Endothelial cell (in vitro differentiated cells): ENCODE measurements at places on chromosomes 16 and 17. TPM values are rescaled to one million over a fixed set of nuclear protein-coding genes. Genes with fewer than 3 reads are reported as not detected.

DNA sequence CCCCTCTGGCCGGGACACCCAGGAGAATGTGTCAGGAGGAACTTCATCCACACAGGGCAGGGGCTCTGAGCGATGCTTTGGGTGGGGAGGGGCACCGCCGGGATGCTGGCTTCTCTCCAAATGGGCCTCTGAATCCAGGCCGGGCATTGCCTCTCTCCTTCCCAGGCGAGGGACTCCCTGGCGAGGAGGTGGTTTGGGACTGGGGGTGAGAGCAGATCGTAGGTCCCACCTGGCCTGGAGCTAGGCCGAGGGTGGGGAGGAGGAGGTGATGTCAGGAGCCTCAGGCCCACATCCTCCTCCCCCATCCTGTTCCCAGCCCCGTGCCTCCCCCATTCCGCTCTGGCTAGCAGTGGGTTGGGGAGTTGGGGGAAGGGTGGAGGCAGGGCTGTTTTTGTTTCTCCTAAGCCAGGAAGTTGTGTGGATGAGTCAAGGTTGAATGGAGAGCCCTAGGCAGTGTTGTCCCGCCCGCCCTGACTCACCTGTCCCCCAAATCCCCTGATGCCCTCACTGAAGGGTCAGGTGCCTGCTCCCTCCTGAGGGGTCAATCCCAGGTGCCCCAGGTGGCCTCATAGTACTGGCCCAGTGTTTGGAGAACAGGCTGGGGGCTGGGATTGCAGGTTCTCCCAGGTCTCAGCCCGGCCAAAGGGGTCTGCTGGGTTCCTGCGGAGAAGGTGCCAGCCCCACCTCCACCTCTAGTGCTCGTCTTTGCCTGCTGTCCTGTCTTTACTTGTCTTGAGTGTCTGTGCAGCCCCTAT is 2.8 kb downstream of the GRB7 start:
- no peak overlapping the region for H3K4me3 ChIP-seq
- H3K36me3 ChIP-seq: no peaks in the 10 kb centered on the region
- no peak overlapping the region for H3K27ac ChIP-seq

DNA sequence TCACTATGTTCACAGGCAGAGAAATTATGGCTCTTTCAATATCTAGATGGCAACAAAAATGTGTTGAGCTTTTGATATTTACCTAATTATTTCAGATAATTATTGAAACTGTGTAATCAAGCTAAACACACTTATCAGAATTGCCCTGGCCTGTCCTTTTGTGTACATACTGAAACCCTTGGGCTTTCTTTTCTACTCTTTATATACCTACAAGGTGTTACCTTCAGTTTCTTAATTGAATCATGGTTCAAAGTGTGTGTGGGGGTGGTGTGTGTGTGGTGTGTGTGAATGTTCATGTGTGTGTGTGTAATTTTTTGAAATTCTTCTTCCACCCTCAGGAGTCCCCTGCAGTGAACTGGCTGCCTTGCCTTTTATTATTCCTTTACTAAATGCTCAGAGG is 506.8 kb upstream of the SOX9 start:
- no peak overlapping the region for H3K27ac ChIP-seq
- H3K4me3 ChIP-seq: no peak overlapping the region
- no peaks in the 10 kb centered on the region for H3K27me3 ChIP-seq
- DNase-seq: no peak
- H3K36me3 ChIP-seq: peaks cover 3% of the 10 kb centered on the region

DNA sequence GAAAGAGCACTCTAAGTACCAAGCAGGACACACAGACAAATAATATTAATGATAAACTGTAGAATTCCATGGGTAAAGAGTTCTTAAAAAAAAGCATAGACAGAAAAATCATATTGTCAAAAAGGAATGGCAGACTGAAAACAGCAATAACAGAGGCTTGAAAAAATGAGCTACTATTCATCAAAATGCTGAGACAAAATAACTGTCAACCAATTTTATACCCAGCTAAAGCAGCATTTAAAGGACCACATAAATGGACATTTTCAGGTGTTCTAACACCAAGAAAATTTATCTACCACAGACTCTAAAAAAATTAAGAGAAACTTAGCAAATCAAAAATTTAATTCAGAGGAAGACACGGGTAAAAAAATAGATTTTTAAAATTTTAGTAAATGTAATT is 119.1 kb downstream of the DYNLRB2 start:
- no peak overlapping the region for H3K27ac ChIP-seq
- H3K4me3 ChIP-seq: no peak overlapping the region
- DNase-seq: no peak
- H3K36me3 ChIP-seq: peaks cover 19% of the 10 kb centered on the region
- H3K27me3 ChIP-seq: no peaks in the 10 kb centered on the region
- H3K4me1 ChIP-seq: peaks cover 11% of the 10 kb centered on the region

GRCh38 chr17:337453-337852 is 15.2 kb downstream of the RPH3AL start:
- no peaks in the 10 kb centered on the region for H3K36me3 ChIP-seq
- H3K4me1 ChIP-seq: peaks cover 2% of the 10 kb centered on the region
- H3K27ac ChIP-seq: peak overlapping the region; percentile 24
- no peak overlapping the region for H3K4me3 ChIP-seq
- DNase-seq: no peak
- H3K27me3 ChIP-seq: peaks cover 6% of the 10 kb centered on the region

- H3K4me3 ChIP-seq: no peak overlapping the region
- peaks cover 3% of the 10 kb centered on the region for H3K36me3 ChIP-seq
- no peaks in the 10 kb centered on the region for H3K27me3 ChIP-seq
- no peak overlapping the region for H3K27ac ChIP-seq
- H3K4me1 ChIP-seq: no peaks in the 10 kb centered on the region
Measured at GRCh38 chr16:64352246-64352645, 769.6 kb downstream of the CDH11 start.

GRCh38 chr17:30391534-30391933 is 12.8 kb downstream of the CPD start:
- DNase-seq: no peak
- no peaks in the 10 kb centered on the region for H3K27me3 ChIP-seq
- no peak overlapping the region for H3K27ac ChIP-seq
- H3K4me1 ChIP-seq: peaks cover 20% of the 10 kb centered on the region
- no peak overlapping the region for H3K4me3 ChIP-seq

- H3K27ac ChIP-seq: no peak overlapping the region
- H3K27me3 ChIP-seq: peaks cover 8% of the 10 kb centered on the region
- no peak overlapping the region for H3K4me3 ChIP-seq
- H3K36me3 ChIP-seq: no peaks in the 10 kb centered on the region
- peaks cover 14% of the 10 kb centered on the region for H3K4me1 ChIP-seq
- no peak for DNase-seq
Measured at GRCh38 chr17:1755252-1755826, 6.5 kb upstream of the SERPINF1 start.

- H3K36me3 ChIP-seq: no peaks in the 10 kb centered on the region
- H3K4me1 ChIP-seq: no peaks in the 10 kb centered on the region
- H3K27me3 ChIP-seq: peaks cover 3% of the 10 kb centered on the region
- no peak for DNase-seq
- H3K27ac ChIP-seq: no peak overlapping the region
Measured at GRCh38 chr17:70934231-70934630, 764.9 kb downstream of the KCNJ2 start.

DNA sequence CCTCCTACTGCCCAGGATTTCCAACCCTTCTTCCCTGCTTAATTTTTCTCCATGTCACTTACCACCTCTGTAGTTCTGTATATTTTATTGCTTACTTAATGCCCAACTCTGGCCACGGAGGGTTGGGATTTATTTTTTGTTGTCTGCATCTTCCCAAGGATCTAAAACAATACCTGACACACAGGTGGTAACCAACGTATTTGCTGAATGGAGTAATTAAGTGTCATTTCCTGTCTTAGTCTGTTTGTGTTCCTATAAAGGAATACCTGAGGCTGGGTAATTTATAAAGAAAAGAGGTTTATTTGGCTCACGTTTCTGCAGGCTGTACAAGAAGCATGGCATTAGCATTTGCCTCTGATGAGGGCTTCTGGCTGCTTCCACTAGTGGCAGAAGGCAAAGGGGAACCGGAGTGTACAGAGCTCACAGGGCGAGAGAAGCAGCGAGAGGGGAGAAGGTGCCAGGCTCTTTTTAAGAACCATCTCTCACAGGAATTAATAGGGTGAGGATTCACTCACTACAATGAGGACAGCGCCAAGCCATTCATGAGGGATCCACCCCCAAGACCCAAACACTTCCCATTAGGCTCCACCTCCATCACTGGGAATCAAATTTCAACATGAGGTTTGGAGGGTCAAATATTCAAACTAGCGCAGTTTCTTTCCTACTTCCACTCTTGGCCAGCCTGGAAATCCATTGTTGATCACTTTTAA is 44.8 kb downstream of the ERN1 start:
- no peaks in the 10 kb centered on the region for H3K36me3 ChIP-seq
- no peak overlapping the region for H3K4me3 ChIP-seq
- no peak for DNase-seq
- no peak overlapping the region for H3K27ac ChIP-seq
- H3K27me3 ChIP-seq: peaks cover 3% of the 10 kb centered on the region

GRCh38 chr16:17396762-17397498 is 73.8 kb downstream of the XYLT1 start:
- no peak overlapping the region for H3K4me3 ChIP-seq
- H3K27me3 ChIP-seq: peaks cover 2% of the 10 kb centered on the region
- no peak overlapping the region for H3K27ac ChIP-seq
- peaks cover 11% of the 10 kb centered on the region for H3K4me1 ChIP-seq
- DNase-seq: no peak
- H3K36me3 ChIP-seq: no peaks in the 10 kb centered on the region

DNA sequence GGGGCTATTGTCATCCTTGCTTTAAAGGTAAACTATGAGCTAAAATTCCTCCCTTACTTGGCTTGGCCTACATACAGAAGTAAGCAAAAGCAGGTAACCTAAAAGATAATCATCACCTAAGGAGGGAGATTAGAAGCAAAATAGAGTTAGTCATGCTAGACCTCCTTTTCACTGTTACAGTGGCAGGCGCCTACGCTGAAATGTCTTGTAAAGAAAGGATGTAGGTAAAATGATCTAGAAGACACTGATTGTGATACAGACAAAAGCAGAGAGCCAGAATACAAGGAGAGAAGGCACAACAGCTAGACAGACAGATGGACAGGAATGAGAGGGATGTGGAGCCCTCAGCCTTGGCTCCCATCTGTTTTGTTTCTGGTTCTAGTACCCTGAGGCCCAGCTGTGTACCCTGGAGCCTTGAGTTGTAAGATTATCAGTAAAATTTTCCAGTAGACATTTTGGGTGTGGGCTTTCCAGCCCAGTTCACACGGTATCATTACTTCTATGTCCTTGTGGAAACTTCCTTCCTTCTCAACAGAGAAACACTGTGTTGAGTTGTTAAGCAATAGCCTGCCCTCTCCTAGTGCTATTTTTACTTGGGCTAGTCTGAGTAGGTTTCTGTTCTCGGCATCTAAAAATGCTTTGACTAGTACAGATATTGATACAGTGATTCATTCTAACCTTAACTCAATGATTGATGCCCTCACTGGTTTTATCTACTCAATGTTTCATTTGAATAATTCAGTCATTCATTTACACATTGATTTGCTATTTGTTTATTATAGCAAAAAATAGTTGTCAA is 7.7 kb upstream of the C16orf78 start:
- no peak for DNase-seq
- no peaks in the 10 kb centered on the region for H3K27me3 ChIP-seq
- no peaks in the 10 kb centered on the region for H3K4me1 ChIP-seq
- no peak overlapping the region for H3K4me3 ChIP-seq

- peaks cover 4% of the 10 kb centered on the region for H3K36me3 ChIP-seq
- no peak for DNase-seq
- H3K27me3 ChIP-seq: peaks cover 7% of the 10 kb centered on the region
Measured at GRCh38 chr17:732902-733720, 715 bp downstream of the TLCD3A start.

GRCh38 chr17:44911133-44912001 is 3.9 kb downstream of the GFAP start:
- H3K4me3 ChIP-seq: no peak overlapping the region
- H3K27ac ChIP-seq: no peak overlapping the region
- peaks cover 4% of the 10 kb centered on the region for H3K36me3 ChIP-seq
- H3K4me1 ChIP-seq: peaks cover 25% of the 10 kb centered on the region

- H3K27me3 ChIP-seq: peaks cover 2% of the 10 kb centered on the region
- no peak for DNase-seq
- H3K4me1 ChIP-seq: no peaks in the 10 kb centered on the region
- H3K36me3 ChIP-seq: no peaks in the 10 kb centered on the region
Measured at GRCh38 chr16:78385086-78385805, 285.8 kb downstream of the WWOX start.

DNA sequence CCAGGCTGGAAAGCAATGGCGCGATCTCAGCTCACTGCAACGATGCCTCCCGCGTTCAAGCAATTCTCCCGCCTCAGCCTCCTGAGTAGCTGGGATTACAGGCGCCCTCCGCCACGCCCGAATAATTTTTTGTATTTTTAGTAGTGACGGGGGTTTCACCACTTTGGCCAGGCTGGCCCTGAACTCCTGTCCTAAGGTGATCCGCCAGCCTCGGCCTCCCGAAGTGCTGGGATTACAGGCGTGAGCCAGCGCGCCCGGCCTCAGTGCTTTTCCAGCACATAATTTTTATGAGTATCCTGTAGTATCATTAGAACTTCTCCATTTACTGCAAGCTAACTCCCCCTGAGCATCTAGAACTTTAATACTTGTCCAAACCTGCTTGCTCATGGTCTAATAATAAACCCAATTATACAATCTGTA is 1.8 kb downstream of the UBE2G1 start:
- no peak for DNase-seq
- H3K4me1 ChIP-seq: peaks cover 6% of the 10 kb centered on the region
- H3K27me3 ChIP-seq: peaks cover 6% of the 10 kb centered on the region
- H3K27ac ChIP-seq: peak overlapping the region; percentile 81
- H3K4me3 ChIP-seq: peak overlapping the region; percentile 95

- DNase-seq: no peak
- no peak overlapping the region for H3K27ac ChIP-seq
- no peaks in the 10 kb centered on the region for H3K36me3 ChIP-seq
- peaks cover 12% of the 10 kb centered on the region for H3K4me1 ChIP-seq
Measured at GRCh38 chr17:9162275-9162985, 141.1 kb downstream of the NTN1 start.

DNA sequence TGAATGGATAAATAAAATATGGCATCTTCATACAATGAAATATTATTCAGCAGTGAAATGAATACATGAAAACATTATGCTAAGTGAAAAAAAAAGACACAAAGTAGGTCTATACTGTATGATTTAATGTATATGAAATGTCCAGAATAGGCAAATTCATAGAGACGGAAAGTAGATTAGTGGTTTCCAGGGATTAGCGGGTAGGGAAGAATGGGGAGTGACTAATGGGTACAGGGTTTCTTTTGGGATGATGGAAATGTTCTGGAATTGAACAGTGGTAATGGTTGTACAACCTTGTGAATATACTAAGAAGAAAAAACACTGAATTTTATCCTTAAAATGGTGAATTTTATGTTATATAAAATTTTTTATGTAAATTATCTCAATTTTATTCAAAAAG is 8.5 kb upstream of the MYCBPAP start:
- no peak for DNase-seq
- no peaks in the 10 kb centered on the region for H3K36me3 ChIP-seq
- H3K27me3 ChIP-seq: peaks cover 5% of the 10 kb centered on the region
- no peak overlapping the region for H3K4me3 ChIP-seq
- H3K27ac ChIP-seq: no peak overlapping the region
- peaks cover 5% of the 10 kb centered on the region for H3K4me1 ChIP-seq

Gene B9D1
- total RNA-seq: 6.2 TPM

Gene ASGR1
- 23.9 TPM for total RNA-seq

Gene CHTF8
- total RNA-seq: 169 TPM

Gene KRTAP1-1
- not detected for total RNA-seq
